ENCODE measurements at places on chromosomes 13 and 19. TPM values are rescaled to one million over a fixed set of nuclear protein-coding genes. Genes with fewer than 3 reads are reported as not detected.

- no peak for DNase-seq
These were observed 595 bp downstream of the XAB2 start for GRCh38 chr19:7628589-7629311.

DNA sequence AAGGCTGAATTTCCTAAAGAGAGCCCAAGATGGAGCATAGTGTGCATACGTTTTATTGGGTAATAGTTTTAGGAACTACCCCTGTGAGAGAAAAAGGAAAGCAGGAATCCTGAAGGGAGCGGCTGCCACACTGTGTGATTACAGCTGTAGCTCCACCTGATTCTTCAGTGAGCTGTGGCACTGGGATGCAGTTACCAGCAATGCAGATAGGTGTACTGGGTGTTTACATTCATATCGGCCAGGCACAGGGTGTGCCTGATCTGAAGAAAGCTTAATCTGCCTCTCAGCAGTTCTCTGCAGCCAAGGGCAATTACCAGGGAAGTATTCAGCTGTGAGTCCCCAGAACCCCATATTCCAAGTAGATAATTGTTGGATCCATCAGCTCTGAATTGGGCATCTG is 1541.8 kb downstream of the EFNB2 start:
- DNase-seq = no peak

- no peak for DNase-seq
These were observed 3.3 kb upstream of the KLK15 start for GRCh38 chr19:50836543-50837195.

DNA sequence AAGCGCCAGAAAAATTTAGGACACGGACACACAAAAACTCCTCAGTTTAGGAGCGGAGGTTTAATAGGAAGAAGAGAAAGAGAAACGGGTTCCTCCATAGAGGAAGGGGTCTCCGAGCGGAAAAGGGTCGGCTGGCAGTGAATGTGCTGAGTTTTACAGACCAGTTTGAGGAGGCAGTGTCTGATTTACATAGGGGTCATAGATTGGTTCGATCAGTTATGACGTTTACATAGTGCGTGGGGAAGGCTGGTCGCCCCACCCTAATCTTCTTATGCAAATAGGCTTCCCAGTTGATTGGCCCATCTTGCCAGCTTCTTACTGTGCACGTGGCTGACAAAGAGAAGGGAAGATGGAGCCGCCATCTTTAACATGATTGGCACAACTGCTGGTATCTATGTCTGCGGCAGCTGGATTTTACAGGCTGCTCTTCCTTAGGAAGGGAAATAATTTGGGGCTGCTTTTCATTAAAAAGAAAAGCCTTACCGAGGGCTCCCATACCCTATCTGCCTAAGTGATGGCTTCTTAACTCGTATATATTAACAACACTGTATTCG is 1.2 kb upstream of the ZNF225 start:
- no peak for DNase-seq

DNA sequence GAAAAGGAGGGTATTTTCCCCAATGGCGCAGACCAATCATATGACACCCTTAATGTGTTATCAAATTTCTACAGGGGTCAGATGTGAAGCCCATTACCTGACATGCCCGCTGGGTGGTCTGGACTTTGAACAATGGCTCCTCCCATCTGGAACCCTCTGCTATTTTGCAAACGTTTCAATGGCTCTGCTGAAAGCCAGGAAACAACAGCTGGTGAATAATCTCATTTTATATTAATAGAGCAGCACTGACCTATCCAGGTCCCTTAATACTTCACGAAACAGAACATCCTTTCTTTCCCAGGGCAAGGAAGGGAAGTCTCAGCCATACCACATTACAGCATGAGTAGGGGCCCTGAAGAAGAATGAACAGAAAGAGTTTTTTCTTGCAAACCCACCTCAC is 20.3 kb upstream of the KPNA3 start:
- no peak for DNase-seq

DNA sequence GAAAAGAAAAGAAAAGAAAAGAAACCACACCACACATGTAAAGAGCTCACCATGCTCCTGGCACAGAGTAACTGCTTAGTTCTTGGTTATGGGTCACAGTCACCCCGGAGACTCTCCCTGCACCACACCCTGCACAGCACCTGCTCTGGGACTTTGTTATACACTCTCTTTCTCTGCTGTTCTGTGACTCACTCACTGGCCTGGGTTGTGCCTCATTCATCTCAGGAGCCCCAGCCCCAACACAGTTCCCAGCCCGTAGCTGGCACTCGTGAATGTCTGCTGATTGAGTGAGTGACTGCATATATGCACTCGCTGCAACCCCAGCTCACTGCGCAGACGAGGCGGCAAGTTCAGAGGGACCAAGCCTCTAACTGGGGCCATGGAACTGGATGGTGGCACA is 22.9 kb upstream of the ZNF507 start:
- no peak for DNase-seq

DNA sequence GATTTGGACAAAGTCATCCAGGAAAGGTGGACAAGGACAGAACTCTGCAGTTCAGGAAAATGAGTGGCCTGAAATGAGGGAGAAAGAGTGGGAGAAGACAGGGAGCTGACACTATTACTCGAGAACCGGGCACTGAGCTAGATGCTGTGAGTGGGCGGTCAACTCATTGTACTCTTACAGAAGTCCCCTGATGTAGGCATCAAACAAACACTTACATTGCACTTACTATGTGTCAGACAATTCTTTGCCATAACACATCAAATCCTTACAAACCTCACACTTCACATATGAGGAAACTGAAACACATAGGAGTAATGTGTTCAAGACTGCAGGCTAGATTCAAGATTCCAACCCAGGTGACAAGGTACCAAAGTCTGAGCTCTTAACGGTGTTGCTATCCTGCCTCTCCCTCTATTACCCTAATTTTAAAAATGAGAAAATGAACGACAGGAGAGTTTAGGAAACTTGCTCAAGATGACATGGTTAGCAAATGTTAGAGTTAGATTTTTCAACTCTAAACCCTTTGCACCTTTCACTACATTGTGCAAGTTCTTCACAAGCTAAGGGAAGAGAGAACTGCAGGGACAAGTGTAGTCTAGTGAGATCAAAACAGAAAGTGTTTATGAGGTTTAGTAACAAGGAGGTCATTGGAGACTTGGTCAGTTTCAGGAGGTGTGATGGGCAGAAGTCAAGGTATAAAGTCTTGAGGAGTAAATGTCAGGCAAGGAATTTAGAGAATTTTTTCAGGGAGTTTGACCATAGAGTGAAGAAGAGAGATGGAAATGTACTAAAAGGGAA is 4.9 kb upstream of the MEDAG start:
- no peak for DNase-seq

- DNase-seq = no peak
These were observed 5.6 kb upstream of the ZNF607 start for GRCh38 chr19:37725181-37725580.

DNA sequence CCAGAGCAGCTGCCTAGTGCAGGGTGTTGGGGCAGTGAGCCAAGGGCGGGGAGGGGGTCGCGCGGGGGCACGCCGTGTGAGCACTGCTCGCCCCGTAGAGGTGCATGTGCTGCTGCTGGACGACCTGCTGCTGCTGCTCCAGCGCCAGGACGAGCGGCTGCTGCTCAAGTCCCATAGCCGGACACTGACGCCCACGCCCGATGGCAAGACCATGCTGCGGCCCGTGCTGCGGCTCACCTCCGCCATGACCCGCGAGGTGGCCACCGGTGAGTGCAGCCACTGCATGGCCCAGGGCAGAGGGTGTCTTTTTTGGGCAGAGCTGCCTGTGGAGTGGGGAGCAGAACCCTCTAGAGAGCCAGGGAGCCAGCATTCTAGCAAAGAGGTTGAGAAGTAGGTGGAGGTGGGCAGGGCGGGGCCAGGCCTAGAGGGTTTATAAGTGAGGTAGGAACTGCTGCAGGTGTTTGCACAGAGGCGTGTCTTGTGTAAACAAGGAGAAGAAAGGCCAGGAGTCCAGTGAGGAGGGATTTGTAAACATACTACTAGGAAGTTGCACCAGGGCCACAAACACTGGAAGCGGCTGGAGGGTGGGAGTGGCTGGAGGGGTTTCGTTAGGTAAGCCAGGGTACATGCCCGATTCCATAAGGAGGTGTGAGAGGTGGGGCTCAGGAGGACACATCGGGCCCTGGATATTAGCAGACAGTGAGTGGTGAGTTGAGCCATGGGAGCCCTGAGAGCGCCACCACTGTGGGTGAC is 21.3 kb downstream of the ARHGEF1 start:
- DNase-seq = peak; percentile 99

- no peak for DNase-seq
These were observed 24.6 kb downstream of the CDADC1 start for GRCh38 chr13:49272296-49272695.

GRCh38 chr19:28685802-28686201 is 527.1 kb downstream of the UQCRFS1 start:
- DNase-seq = no peak

GRCh38 chr13:80469853-80470381 is 129.0 kb upstream of the SPRY2 start:
- no peak for DNase-seq

- no peak for DNase-seq
These were observed 196.8 kb upstream of the ATXN8OS start for GRCh38 chr13:69910800-69911199.

- peak; percentile 45 for DNase-seq
These were observed 3.2 kb upstream of the LGALS13 start for GRCh38 chr19:39599116-39599515.

- DNase-seq = no peak
These were observed 8.4 kb downstream of the SLC39A3 start for GRCh38 chr19:2731181-2731995.

DNA sequence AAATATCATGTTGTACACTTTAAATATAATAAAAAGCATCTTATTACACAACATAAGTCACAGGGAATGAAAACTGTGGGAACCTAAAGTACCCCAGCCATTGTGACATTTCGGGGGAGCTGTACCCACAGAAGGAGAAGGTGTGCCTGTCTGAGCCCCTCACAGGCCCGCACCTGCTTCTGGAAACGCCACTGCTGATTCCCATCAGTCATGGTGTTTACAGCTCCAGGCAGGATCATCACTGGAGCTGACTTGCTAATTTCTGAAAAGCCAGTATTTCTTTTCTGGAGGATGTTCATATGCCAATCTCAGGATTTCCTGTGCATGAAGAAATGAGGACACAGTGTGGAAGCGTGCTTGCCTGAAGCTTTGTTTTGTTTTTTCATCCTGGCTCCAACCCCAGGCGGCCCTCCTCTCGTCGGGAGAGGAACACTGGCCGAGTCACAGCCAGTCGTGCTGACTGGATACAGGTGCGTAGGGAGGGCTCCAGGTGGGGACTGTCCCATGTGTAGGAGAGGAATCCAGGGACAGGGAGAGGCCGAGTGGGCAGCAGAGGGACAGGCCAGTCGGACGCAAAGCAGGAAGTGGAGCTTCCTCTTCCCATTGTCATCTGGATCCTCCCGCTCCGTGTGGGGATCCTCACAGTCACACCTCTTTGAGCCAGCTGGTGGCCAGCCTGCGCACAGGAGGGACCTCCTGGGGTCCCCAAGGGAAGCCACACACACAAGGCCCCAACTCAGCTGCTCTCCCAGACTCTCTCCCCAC is 4.2 kb upstream of the ATP12A start:
- DNase-seq = no peak

DNA sequence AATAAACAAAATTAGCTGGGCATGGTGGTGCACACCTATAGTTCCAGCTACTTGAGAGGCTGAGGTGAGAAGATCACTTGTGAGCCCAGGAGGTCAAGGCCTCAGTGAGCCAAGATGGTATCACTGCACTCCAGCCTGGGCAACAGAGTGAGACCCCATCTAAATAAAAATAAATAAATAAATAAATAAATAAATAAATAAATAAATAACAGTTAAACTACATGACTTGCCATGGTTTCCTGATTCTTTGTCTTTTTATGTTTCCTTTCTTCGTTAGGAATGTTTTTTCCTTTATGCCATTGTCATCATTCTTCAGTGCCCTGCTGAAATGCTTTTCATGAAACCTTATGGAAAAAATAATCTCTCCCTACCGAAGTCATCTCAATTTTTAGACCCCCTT is 35.2 kb upstream of the CXCL17 start:
- DNase-seq = no peak

DNA sequence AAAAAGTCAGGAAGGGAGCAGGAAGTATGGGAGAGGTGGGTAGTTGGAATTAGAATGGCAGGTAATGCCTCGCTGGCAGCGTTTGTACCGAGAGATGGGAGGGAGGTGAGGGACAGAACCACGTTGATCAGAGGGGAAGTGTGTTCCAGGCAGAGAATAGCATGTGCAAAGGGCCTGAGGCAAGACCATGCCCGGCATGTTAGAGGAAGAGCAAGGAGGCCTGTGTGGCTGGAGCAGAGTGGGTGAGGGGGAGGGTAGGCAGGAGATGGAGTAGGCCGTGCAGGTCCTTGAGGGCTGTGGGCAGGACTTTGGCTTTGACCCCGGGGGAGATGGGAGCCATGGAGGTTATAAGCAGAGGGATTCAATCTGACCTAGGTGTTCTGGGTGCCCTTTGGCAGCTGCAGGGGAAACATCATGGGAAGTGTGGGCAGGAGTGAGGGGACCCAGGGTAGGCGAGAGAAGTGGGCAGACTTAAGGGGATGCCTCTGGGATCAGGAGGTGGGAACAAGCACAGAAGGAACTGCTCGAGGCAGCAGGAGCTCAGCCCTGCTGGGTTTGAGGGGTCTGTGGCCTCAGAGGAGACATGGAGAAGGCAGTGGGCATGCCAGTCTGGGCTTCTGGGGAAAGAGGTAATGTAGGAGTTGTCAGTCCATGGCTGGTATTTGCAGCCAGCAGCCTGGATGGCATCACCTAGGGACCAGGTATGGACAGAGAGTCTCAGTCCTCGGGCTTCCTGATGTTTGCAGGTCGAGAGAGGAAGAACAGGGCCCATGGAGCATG is 48.8 kb downstream of the CD320 start:
- no peak for DNase-seq

DNA sequence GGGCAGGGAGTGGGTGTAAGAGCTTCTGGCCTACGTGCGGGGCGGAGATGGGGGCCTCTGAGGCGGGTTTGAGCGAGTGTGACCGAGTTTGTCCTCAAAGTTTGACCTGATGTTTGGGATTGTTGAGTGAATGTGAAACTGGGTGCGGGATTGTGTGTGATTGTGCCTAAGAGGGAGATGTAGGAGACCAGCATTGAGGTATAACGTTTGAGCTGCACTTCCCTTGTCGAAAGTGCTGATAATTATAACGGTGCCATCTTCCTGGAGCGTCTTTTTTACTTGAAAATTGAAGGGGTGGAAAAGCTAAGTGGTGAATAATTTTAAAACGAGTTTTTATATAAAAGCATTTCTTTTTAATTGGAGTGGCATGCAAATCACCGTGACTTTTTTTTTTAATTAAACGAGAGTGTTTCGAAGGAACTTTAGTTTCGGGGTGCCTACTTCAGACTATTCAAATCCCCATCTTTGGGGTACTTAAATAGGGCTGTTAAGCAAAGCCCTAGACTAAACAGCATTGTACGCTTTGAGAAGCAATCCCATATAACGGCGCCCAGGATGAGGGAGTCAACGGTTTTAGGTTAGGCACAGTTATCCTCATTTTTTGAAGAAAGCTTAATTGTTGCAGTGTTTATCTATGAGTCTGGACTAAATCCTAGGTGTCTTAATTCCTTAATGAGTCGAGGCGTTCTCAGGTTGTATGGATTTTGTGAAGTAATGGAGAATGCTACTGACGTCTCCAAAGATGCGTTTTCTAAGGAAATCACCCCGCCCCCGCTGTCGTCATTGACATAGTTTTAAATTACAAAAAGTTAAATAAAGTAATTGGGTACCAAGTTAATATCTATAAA is 594 bp downstream of the ZNF146 start:
- no peak for DNase-seq

TNFRSF19 gene
- total RNA-seq = 0.03 TPM

SPRY2 gene
- total RNA-seq = 15.0 TPM

KLK4 gene
- total RNA-seq = not detected

TMPRSS9 gene
- total RNA-seq = 0.31 TPM

ARRDC2 gene
- total RNA-seq = 40.5 TPM

ZFP30 gene
- total RNA-seq = not detected

MVB12A gene
- total RNA-seq = 59.0 TPM

ARL11 gene
- 0.38 TPM for total RNA-seq

CYP4F3 gene
- 0.89 TPM for total RNA-seq

DLL3 gene
- 0.15 TPM for total RNA-seq

GPR18 gene
- not detected for total RNA-seq

Measured in HT-29 (cell line).